ENCODE measurements at places on chromosomes 7 and 10. TPM values are rescaled to one million over a fixed set of nuclear protein-coding genes. Genes with fewer than 3 reads are reported as not detected.

Gene NOLC1
- total RNA-seq: 130 TPM

DNA sequence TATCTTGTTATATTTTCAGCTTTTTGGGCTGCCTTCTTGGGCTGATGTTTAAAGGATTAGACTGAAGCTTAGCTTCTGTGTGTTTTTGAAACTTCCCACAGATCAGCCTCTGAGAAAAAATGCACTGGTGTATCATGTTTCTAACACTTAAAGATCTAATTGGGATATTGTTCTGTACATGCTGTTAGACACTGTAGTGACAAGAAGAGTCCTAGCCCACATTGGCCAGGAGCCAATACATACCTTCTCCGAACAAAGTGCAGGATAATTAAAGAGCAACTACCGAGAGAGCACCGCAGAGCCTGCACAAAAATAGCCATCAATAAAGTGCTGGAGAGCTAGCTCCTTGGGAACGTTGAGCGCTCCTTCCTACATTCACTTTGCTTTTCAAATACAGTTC, 289.4 kb upstream of the SP8 start:
- DNase-seq: no peak

- DNase-seq: no peak
Observed at GRCh38 chr10:5461203-5461588, 38.2 kb downstream of the CALML5 start.

Gene OR9A2
- not detected for total RNA-seq

Gene COL17A1
- 1.7 TPM for total RNA-seq

Measured in epithelial cell of proximal tubule (primary cell).